Activated naive CD4-positive, alpha-beta T cell (primary cell): ENCODE measurements at places on chromosomes 1 and 21.

DNA sequence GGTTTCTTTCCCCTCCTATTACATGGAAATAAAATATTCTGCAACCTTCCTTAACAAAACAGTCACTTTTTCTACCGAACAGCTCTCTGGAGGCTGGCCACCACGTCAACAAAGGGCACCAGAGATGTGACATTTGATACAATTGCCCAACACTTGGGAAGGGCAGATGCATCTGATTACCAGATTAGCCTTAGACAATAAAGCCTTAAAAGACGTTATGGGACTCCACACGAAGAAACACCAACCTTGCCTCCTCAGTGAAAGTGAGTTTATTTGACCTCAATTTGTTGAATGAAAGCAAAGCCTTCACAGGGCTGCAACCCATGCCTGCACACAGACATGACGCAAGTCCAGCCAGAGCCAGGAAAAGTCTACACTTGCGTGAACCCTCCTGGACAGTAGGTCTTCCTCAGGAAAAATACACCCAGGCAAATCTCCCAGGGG, 136.1 kb downstream of the TGFBR3 start:
- DNase-seq: no peak

DNA sequence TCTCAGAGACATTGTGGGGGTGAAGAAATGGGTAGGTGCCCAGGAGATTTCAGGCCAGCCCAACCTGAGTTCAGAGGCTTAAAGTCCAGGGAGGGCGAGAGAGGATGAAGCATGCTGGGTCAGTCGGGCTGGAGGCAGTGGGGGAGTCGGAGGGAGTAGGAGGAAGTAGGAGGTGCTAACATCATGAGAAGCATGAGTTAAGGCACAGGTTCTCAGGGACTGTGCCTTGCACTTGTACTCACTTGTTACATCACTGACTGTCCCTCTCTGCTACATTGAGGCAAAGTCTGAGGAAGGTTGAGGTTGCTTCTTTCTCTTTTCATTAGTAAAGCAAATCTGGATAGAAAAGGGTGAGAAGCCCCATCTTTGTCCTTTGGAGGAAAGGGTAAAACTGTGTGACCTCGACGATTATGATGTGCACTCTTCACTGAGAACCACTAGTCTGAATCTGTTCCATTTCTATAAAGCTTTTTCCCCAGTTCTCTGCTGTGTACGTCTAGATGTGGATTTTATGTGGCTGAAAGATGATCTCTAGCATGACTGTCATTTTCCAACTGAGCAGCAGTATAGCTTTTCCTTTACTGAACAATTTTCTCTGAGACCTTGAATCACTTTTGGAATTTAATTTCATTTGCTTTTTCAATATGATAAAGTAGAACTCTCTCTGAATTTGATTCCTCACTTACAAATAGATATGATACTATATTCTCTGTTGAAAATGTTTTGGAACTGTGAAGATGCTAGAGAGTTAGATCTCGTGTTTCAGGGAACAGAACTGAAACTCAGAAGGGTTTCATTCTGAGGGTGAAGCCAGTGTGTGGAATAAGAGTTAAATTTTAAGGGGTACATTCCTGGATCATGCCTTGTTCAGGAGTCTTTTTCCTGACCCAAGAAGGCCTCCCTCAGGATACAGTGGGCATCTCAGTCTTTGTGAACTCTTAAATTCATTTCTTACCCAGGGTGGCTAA, 94.6 kb downstream of the FGGY start:
- DNase-seq: no peak

DNA sequence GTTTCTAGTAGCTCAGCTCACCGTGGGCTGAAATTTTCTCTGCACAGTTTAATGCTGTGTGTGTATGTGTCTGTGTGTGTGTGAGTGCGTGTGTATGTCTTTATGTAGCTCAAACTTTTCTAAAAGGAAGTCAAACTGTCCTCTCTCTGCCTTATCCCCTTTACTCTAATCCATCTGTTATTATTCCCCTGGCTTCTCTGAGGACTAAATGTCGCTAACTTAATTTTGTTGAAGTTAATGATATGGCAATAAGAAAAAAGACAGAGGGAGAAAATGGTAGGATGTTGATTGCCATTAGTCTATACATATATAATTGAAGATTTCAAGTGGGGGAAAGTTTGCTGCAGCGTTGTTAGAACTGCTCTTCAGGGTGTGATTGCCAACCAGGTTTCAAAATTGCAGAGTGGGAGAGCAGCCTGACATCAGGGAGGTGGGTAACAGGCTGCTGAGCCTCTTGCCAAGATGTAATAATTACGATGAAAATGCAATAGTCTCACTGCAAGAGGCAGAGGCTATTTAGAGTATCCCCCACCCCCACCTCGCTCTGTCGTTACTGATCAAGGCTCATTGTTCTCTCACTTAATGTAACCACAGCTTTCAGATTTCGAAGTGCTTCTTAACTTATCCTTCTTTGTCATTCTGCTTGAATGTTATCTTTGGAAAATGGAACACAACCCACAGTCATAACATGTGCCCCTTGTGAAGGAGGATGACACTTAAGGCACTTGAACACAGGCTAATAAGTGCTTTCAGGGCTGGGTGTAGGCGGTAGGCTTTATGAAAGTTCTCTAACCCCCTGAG, 559.0 kb upstream of the PLXNA2 start:
- DNase-seq: no peak

- DNase-seq: no peak
Measured at GRCh38 chr1:50985094-50985493, 15.0 kb downstream of the CDKN2C start.

- DNase-seq: no peak
Measured at GRCh38 chr1:117436513-117436912, 69.3 kb downstream of the MAN1A2 start.

- DNase-seq: no peak
Measured at GRCh38 chr1:7533006-7533405, 238.1 kb upstream of the VAMP3 start.

GRCh38 chr1:41607808-41608207, 123.3 kb upstream of the EDN2 start:
- DNase-seq: no peak

GRCh38 chr1:159838715-159839114, 12.0 kb downstream of the SLAMF8 start:
- DNase-seq: no peak

DNA sequence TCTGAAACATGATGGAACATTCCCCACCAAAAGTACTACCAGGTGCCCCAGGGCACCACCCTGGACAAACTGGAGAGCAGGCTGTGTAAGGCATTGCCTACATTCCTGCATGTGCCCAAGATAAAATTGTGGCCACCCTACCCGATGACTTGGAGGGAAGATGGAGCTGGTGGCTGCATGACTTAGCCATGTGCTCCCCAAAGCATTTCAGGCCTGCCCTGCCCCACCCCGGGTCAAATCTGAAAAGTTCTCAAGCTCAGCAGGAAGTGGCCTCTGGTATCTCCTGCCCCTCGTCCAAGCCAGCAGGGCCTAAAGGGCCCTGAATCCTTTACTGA, 8.5 kb downstream of the CD2 start:
- no peak for DNase-seq

DNA sequence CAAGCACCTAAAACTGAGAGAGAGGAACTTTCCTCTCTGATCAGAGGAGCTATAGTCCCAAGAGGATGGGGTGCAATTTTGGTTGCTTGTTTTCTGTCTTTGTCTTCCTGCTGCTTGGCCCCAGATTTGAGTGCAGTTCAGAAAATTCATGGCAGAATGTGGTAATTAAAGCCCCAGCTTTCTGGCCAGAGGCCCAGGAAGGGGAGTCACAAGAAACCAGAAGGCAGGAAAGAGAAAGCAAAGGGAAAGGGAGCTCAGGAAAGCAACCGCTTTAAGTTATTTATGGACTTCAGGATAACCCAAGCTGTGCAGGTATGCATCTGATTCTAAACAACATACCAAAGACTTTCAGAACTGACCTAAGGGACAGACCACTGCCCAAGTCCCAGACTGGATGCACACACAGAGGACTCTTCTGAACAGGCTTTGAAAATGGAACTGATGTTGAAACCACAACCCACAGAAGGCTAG, 88.8 kb downstream of the ST3GAL3 start:
- DNase-seq: no peak

GRCh38 chr1:32337855-32338636, 2.0 kb upstream of the MARCKSL1 start:
- no peak for DNase-seq

DNA sequence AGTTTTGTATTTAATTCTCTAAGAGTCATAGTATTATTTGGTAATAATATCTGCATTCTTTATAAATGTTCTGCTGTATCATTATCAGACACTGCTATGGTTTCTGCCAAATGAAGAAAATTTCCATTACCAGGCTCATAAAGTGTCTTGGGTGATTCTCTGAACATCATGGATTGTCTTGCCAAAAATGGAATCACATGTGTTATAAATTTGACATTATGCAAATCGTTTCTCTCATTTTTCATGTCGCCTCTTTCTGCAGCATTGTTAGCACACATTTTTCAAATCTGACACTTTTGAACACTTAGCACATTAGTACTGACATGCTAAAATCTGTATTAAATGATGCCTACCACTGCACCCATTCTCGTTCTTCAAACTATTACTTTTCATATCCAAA, 74.2 kb upstream of the NEK7 start:
- no peak for DNase-seq

- no peak for DNase-seq
Measured at GRCh38 chr1:167371030-167371429, 147.3 kb downstream of the CD247 start.

DNA sequence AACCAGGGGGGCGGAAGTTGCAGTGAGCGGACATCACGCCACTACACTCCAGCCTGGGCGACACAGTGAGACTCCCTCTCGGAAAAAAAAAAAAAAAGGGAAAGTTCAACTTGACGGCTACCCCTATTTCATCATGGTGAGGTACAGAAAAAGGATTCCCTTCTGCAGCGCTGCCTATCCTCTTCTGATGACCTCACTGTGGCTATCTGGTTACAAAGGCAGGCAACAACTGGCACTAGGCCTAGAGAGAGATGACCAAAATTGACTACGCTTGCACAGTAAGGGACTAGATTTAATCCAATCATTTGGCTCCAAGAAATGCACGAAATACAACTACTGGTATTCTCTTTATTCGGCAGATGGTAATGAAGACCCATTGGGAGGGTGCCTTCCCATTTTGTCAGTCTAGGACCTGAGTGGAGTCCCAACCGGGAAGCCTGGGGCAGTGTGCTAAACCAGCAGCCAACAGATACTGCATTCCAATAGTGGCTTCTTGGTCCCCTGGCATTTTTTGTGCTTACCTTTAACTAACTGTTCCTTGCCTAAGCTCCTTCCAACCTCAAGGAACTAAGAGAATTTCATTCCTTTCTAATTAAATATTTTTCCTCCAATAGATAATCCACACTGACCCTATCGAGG, 36.6 kb downstream of the ITPKB start:
- DNase-seq: no peak

- DNase-seq: no peak
Measured at GRCh38 chr1:15703562-15703961, 19.4 kb downstream of the PLEKHM2 start.

GRCh38 chr1:222535455-222535854, 12.4 kb downstream of the HHIPL2 start:
- DNase-seq: no peak

DNA sequence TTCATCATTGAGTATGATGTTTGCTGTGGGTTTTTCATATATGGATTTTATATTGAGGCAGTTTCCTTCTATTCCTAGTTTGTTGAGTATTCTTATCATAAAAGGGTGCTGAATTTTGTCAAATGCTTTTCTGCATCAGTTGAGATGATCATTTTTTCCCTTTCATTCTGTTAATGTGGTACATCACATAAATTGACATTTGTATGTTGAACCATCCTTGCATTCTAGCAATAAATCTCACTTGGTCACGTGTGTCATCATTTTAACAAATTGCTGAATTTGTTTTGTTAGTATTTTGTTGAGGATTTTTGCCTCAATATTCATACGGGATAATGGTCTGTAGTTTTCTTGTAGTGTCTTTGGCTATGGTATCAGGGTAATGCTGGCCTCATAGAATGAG, 19.9 kb downstream of the TTC34 start:
- no peak for DNase-seq

DNA sequence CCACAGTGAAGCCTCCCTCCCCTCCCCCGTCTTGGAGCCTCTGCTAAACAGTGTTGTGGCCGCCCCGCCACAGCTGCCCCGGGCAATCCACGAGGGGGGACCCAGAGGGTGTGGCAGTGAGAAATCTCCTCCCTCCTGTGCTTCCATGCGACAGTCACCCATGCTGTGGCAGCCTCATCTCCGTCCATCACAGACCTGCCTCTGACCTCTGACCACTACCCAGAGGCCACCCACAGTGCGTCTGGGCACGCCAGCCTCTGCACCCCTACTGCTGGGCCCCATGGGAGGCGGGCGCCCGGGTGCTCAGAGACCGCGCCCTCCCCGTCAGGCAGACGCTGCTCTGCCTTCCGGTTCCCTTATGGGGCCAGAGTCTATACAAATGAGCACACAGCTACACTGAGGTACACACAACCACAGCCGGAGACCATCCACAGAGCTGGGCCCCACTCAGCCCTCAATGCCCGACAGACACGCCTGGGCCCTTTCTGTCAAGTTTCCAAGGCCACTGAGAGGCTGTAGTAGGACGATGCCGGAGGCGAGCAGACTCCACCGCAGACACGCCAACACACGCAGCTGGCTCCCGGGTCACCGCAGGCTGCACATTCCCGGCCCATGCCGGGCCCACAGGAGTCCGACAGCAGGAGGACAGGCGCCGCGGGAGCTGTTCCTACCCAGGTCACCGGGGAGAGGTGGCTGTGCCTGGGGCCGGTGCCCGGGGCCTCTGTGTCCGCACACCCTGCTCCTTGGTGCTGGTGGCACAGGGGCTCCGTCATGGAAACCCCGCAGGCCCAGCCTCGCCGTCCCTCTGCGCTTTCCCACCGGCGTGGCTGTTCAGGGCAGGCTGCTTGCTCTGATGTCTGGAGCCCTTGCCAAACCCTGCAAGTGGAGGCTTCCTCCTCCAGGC, 23.9 kb upstream of the TMEM52 start:
- DNase-seq: no peak

DNA sequence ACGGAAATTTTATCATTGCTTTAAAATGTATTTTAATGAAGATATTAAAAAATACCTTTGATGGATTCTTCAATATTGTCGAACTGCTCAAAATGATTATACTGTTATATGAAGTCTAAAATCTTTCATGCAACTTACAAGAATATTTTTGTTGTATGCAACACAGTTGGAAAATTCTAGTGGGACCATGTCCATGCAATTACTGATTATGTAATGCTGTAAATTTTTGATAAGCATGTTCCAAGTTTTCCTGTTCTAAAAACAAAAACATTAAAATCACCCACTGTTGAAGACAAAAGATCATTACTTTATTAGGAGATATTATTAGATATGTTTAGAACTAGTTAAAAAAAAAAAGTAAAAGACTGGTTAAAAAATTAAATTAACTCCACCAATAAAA, 132.8 kb downstream of the NFIA start:
- DNase-seq: no peak

DNA sequence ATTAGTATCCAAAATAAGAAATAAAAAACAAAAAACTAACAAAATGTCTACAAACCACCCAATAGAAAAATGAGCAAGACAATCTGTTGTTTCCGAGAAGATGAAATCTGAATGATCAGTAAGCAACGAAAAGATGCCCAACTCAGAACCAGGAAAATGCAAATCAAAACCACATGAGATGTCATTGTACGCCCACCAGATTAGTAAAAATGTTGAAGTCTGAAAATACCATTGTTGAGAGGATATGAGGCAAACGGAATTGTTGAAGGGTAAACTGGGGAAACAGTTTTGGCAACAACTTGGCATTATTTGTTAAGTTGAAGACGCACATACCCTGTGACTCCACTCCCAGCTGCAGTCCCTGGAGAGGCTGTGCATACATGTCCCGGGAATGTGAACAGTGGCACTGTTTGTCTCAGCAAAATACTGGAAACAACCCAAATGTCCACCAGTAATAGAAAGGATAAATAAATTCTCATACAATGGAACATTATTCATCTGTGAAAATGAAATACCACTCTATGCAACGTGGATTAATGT, 10.6 kb downstream of the ZBTB17 start:
- DNase-seq: no peak
